Frontal cortex (tissue), 4 donors: ENCODE measurements at places on chromosomes 7 and 10. TPM values are rescaled to one million over a fixed set of nuclear protein-coding genes. Genes with fewer than 3 reads are reported as not detected.

Gene IL15RA
- not detected for total RNA-seq

Gene FAM25C
- not detected for total RNA-seq

Gene ZWINT
- total RNA-seq = 5.7 TPM

Gene ITPRID1
- 1.2 TPM for total RNA-seq

Gene HOXA3
- not detected for total RNA-seq

Gene SCART1
- total RNA-seq = under 0.01 TPM

Gene PRPS1L1
- not detected for total RNA-seq

Gene NRCAM
- total RNA-seq = 143 TPM

Gene GNGT1
- total RNA-seq = not detected

Gene CRTAC1
- 7.3 TPM for total RNA-seq

Gene IQUB
- 2.0 TPM for total RNA-seq

Gene FEZF1
- total RNA-seq = not detected

Gene PHTF2
- 39.9 TPM for total RNA-seq

Gene PDE6C
- total RNA-seq = not detected

Gene KCNIP2
- 12.6 TPM for total RNA-seq

Gene ARHGEF35
- 0.82 TPM for total RNA-seq

Gene WNT8B
- total RNA-seq = not detected

Gene UNC5B
- total RNA-seq = 2.9 TPM

Gene CRHR2
- 0.41 TPM for total RNA-seq

Gene PRLHR
- total RNA-seq = 2.4 TPM
